Activated naive CD4-positive, alpha-beta T cell (primary cell): ENCODE measurements at places on chromosomes 7 and 10.

GRCh38 chr10:48681740-48682139 is 2.9 kb upstream of the WDFY4 start:
- DNase-seq: no peak

DNA sequence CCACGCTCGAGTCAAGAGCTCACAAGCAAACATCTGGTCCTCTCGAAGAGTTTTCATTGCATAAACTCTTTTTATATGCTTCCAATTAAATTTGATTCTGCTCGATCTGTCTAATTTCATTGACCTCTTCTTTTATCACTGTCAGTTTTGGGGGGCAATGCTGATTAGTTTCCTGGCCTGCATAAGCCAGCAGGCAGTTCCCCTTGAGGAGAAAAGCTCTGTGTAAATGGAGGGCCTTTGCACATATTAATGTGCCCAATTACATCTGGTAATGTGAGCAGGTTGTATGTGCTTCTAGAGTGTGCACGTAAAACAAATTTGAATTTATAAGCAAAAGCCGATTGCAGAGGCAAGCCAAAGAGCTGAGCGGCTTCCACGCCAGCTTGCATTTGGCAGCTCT is 210.3 kb downstream of the ABCA13 start:
- DNase-seq: no peak

GRCh38 chr10:5692461-5693358 is 8.1 kb downstream of the TASOR2 start:
- peak; percentile 12 for DNase-seq

DNA sequence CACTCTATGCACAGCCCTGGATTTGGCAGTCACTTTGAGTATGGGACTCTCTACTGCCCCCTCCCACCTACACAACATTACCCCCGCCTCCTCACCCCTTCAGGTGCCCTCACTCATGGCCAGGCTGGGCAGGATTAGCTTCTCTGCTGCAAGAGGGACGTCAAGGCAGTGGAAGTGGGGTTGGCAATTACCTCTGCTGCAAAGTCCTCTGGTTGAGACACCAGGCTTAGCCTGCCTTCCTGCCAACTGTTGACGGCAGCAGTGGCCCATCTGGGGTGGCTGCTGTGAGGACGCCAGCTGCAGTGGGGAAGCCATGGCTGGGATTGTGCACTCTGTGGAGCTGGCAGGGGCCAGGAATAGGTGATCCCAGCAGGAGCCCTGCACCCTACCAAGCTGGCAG is 26.7 kb downstream of the SVIL start:
- no peak for DNase-seq

DNA sequence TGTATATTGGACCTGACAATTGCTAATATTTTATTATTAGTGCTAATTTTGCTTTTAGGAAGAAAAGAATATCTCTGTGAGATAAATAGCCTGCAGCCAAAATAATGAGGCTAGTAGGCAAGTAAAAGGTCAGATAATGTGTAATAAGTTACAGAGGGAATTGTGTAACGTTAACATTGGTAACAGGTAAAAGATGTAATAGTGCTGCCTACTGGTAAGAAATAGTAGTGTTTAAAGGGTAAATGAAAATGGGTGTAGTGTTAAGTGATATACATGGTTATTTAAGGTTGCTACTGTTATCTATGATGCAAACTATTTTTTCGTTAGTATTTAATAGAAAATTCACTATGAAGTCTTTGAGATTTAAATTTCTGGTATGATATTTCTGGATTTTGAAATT is 9.2 kb upstream of the FOXP2 start:
- DNase-seq: no peak

DNA sequence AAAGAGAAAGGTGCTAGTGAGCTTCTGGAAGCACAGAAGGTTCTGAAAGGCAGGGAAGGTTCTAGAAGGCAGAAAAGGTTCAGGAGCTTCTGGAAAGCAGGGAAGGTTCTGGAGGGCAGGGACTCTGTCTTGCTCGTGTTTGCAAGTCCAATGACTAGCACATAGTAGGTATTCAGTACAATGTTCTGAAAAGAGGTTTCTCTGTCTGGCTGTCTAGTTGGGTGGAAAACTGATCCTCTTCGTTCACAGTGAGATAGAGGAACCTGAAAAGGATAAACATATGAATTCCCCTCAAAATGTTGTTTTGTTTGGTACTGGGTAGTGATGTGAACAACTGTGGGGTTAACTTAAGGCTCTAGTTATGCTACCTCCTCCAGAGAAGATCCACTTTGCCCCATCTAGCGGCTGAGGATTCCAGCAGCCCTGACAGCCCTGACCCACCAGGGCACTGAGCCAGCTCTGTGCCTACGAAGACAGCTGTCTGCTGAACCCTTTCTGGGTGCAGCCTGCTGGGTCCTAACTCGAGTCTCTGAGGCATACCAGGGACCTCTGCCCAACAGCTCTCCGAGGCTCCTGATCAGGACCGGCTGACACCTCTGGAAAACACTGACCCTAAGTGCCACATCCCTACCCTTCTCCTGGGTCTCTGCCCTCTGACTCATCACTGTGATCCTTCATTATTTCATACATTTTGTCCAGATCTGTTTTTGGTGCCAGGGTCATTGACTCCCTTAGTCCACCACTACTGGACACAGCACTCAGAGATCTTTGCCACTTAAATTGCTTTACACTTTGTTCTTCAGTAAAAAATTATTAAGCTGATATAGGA is 15.4 kb downstream of the PTPRN2 start:
- DNase-seq: no peak

- no peak for DNase-seq
Measured at GRCh38 chr10:127694580-127695193, 42.3 kb upstream of the FOXI2 start.

DNA sequence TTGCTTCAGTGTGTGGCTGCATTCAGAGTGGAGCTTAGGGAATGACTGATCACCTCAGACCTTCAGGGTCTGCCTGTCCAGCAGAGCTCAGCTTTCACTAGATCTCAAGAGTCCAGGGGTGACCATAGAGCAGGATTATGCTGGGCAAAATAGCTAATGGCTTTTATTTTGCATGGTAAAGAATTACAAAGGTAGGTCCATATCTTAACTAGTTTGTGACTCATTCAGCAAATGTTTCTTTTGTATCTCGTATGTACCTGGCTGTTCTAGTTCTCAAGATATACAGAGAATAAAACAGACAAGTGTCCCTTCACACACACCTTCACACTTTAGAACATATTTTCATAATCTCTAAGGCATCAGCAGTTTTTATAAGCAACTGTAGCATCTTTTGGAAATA is 180.5 kb downstream of the DYNC1I1 start:
- no peak for DNase-seq

- no peak for DNase-seq
Measured at GRCh38 chr10:88256013-88256680, 327.0 kb downstream of the RNLS start.

GRCh38 chr7:138030679-138031351 is 28.9 kb upstream of the CREB3L2 start:
- no peak for DNase-seq

DNA sequence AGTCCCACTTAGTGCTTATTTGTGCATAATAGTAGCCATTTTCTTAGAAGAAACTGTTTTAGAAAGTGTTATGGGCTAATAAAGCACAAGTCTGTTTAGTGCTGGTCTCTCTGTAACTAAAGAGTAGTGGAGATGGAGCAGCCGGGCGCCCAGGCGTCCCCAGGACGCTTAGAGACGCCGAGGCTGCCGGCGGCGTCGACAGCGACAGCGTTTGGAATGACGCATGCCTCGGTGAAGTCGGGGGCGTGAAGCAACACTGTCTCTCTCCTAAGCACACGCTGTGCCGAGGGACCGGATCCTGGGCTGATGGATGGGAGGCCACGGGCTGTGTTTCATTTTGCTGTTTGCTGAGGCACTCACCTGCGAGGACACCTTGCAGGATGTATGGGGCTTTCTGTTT is 588.6 kb upstream of the FOXK1 start:
- no peak for DNase-seq

GRCh38 chr10:131937836-131938235 is 37.0 kb downstream of the PPP2R2D start:
- no peak for DNase-seq

DNA sequence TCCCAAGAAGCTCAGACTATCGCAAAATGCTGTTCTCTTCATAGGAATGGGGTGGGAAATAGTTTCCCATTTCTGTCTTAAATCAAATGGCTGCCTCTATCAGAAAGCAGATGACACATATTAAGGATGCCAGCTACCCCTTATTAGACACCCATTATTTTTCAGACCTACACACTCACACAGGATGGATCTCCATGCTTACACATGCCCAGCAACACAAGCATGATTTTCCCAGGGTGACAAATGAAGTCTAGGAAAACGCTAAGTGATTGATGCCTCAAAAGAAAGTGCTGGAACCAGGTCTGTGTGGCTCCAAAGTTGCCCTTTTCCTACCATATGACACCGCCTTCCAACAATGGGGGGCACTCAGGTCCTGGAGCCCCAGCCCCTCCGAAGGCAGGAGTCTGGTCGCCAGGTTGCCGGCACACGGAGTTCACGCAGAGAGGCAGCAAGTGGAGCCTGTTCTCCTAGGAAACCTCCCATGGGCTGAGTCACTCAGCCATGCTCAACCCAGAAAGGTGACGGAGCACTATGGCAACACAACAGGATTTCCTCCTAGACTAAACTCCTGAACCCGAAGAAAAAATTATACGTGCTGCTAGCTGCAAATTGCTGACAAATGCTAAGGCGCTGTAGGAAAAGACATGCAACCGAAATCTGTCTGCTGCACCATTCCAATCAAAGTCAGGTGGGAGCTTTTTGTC is 19.8 kb downstream of the VOPP1 start:
- DNase-seq: no peak

DNA sequence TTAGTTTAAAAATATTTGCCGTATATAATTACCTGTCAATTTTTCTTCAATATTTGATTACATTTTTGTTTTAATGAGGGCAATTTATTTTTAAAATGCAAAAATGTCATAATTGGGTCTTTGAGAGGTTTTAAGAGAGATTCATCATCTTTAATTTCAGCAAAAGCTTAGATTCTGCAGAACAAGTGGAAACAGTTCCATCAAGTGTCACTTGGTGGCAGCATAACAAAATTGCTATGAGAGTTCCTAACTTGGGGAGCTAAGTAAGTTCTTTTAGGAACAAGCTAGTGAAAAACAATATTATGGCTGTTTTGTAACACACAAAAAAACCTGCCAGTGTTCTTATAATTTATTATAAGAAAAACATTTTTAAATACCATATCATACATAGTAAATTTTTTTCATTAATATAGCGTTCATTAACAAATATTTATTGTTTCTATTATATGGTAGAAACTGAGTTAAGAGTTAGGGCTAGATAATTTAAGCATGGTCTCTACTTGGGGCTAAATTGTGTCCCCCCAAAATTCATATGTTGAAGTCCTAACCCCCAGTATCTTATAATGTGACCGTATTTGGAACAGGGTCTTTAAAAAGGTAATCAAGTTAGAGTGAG is 155.2 kb downstream of the MAGI2 start:
- no peak for DNase-seq

DNA sequence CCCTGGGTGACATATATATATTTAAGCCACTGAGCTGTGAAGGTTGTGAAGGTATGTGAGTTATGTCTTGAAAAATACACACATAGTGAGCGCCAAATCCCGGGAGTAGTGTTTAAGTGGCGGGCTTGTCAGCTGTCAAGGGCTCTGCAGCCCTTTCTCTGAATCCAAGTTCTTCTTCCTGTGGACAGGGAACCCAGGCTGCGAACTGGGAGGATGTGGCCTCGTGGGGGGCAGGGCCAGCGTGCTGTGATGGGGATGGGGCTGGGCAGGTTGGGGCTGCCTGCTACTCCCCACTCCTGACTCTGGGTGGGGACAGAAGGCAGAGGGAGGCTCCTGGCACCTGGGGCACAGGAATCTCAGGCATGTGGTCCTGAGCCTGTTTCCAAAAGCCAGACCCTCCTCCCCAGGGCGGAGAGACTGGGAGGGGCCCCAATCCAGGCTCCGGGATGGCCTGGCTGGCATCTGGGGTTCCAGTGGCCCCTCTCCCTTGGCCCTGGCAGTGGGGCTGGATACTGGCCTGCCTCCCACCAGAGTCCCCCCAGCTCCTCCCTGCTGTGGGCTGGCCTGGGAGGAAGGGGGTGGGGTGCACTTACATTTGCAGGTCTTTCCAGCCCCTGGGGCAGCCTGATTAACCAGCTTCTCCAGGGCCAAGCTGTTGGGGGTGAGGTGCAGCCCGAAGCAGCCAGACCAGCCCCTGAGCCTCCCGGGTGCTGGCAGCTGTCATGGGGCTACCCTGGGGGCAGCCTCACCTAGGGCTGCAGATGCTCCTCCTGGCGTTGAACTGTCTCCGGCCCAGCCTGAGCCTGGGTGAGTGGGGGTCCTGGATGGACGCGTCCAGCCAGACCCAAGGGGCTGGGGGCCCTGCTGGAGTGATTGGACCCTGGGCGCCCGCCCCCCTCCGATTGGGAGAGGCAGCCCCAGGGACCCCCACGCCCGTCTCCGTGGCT is at the start of gene UPK3B:
UPK3B (plus strand) TSS at position 622 of the 947 bp plus-strand sequence; CDS start at position 723, 101 bp downstream.
- DNase-seq: no peak

GRCh38 chr10:120606051-120606764 is 149.2 kb downstream of the PLPP4 start:
- no peak for DNase-seq

- no peak for DNase-seq
Measured at GRCh38 chr10:49611166-49611815, 1.2 kb downstream of the SLC18A3 start.

- no peak for DNase-seq
Measured at GRCh38 chr7:68509054-68509453, 1089.2 kb upstream of the AUTS2 start.

- DNase-seq: peak; percentile 84
Measured at GRCh38 chr7:100158229-100159098, at the start of gene TRAPPC14. Gene TRAPPC14, minus strand, starts transcription at chr7:100158723. Its CDS starts 224 bp downstream, at chr7:100158499.
